ENCODE measurements at places on chromosomes 12 and 14. TPM values are rescaled to one million over a fixed set of nuclear protein-coding genes. Genes with fewer than 3 reads are reported as not detected.

- no peak for DNase-seq
These were observed 9.9 kb downstream of the ISCU start for GRCh38 chr12:108572166-108572790.

- no peak for DNase-seq
These were observed 23.2 kb upstream of the APOF start for GRCh38 chr12:56385873-56386272.

GRCh38 chr12:78891646-78892353 is 27.2 kb downstream of the SYT1 start:
- DNase-seq: no peak

DNA sequence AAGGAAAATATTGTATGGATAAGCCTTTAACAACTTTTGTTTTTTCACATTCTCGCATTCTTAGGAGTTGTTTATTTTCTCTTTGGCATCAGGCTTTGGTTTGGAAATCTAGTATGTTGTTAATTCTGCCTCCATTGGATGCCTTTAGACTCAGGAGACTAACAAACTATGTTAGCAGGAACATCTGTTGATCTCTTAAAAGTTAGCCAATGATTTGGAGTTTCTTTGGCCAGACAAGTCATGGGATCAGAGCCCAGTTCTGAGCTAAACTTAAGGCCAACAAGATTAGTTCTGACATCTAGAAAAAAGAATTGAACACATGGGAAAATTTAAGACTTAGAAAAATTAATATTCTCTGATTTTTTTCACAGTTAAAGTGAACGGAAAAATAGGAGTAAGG is 35.3 kb upstream of the STRAP start:
- DNase-seq: no peak

Gene CATSPERB
- total RNA-seq: not detected

All from glutamatergic neuron (in vitro differentiated cells).